ENCODE measurements at places on chromosomes 5 and 9.

GRCh38 chr9:110015759-110016158 is 192.2 kb downstream of the C9orf152 start:
- DNase-seq: peak; percentile 27

- no peak for DNase-seq
Observed at GRCh38 chr5:1999794-2000193, 117.1 kb upstream of the IRX4 start.

DNA sequence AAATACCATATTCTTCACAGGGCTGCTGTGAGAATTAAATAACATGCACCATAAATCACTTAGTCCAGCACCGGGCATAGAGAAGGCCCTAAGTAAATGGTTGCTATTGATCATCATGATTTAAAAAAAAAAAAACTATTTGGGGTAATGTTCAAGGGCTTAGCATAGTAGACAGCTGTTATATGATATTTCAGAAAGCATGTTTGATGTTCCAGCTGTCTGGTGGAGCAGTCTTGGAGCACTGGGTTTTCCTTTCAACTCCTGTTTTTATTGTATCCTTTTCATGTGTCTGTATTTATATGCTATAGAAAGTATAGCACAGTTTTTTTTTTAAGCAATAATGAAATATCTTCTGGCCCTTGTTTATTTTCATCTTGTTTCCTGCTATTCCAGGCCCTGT is 28.0 kb upstream of the TOMM5 start:
- DNase-seq: no peak

- no peak for DNase-seq
Observed at GRCh38 chr9:121272401-121272948, 4.5 kb downstream of the GSN start.

- DNase-seq: no peak
Observed at GRCh38 chr5:33621514-33621913, 180.7 kb downstream of the TARS1 start.

- DNase-seq: no peak
Observed at GRCh38 chr5:37850226-37850865, 10.5 kb upstream of the GDNF start.

DNA sequence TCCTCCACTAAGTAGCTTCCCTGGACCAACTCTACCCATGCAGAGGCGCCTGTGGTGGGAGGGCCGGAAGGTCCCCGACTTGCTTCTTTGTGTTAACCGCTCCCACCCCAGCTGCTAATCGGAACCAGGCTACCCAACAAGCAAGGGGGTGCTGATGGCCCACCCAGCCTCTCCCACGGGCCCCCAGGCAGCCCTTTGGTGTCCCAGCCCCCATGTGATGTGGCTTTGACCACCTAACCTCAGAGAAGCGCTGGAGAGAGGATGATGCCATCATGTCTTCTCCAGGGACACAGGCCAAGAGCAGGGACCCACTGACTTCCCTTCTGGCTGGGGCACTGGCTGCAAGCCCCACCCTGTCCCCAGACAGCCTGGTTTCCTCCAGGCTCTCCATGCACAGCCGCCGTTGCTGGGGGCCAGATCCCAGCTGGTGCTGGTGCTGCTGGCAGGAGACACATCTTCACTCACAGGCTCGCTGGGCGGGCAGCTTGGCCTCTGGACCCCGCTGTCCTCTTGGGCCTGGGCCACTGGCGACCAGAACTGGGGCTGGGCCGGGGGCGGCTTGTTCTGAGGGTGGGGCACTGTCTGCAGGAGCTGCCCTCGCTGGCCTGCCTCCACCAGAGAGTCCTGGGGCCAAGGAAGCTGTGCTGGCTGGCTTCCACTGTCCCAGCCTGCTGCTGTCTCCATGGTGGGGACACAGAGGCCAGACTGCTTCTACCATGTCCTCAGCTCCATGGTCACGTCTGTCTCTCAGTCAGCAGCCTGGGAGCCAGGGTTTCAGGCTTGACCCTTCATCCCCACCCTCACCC is 27.8 kb downstream of the LAMC3 start:
- DNase-seq: no peak

GRCh38 chr5:173196133-173196952 is 38.7 kb downstream of the NKX2-5 start:
- DNase-seq: no peak

DNA sequence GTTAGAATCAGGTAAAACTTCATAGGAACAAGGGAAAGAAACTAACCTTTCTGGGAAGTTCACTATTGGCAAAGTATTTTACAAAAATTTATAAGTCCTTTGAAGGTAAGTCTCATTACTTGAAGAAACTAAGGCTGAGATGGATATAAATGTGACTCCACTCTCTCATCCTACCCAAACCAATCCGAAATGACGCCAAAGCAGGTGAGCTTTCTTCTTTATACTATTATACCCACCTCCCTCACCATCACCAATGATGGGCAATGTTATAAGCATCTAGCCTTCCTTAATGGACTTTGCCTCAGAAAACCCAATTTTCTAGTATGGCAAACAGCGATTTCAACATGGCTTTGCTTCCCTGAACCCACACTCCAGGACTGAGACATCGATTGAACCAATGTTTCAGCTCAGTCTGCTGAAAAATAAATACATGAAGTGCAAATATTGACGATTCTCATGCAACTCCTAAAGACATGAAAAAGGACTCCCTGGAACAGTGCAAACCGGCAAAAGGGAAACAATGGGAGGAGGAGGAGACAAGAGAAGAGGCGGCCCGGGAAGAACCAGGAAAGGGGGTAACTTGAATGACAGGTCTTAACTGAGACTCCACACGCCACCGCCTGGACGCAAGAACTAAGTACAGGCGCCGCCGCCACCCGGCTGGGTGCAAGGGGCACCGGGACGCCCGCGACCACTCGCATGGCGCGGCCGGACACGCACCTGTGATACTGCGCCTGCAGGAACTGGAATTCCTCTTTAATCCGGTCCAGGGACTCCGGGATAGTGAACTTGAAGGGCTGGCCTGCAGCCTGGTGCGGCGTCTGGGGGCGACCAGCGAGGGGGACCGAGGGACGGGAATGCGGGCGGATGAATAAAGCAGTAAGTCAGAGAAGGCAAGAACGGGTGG is 2.5 kb downstream of the TLE1 start:
- peak; percentile 43 for DNase-seq

DNA sequence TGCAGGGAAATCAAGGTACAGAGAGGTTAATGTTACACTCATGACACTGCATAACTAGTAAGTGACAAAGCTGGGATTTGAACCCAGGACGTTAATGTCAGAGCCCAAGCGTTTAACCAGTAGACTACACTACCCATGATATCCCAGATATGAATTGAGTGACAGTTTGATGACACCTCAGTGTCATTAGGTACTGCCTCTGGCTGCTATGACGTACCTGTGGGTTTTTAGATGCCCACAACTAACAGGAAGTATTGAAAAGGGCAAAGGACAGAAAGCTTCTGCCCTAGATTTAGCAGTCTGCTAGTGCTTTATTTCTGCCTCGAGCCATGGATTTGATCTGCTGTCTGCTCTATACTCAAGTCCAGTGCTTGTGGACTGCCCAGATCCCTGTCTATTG is 56.2 kb downstream of the GLRA1 start:
- DNase-seq: no peak

DNA sequence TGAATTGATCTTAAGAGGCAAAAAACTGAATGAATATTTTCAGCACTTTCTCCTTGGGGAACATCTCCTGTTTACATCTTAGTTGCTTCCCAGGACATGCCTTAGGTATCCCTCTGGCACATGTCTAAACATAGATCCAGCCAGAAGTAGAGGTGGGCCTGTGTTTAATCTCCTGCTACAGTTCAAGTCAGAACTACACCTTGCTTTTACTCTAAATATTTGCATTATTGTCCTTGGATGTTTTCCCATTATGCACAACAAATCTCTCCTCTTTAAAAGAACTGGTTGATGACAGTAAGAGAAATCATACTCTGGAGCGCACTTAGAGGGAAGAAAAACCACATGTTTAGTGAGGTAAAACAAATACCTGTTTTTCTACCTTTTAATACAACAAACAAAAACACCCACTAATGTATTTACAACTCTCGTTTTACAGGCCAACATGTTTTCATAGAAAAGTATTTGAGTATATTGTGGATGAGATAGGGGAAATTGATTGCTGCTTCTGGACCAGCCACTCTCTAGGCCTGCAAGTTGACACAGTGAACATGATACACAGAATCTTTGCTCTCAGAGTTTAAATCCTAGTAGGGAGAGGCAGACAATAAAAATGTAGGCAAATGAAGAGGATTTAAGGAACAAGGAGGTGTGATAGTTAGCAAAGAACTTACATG is 32.3 kb downstream of the TNFAIP8 start:
- DNase-seq: no peak

- DNase-seq: no peak
Observed at GRCh38 chr5:4159681-4160080, 564.0 kb downstream of the IRX1 start.

DNA sequence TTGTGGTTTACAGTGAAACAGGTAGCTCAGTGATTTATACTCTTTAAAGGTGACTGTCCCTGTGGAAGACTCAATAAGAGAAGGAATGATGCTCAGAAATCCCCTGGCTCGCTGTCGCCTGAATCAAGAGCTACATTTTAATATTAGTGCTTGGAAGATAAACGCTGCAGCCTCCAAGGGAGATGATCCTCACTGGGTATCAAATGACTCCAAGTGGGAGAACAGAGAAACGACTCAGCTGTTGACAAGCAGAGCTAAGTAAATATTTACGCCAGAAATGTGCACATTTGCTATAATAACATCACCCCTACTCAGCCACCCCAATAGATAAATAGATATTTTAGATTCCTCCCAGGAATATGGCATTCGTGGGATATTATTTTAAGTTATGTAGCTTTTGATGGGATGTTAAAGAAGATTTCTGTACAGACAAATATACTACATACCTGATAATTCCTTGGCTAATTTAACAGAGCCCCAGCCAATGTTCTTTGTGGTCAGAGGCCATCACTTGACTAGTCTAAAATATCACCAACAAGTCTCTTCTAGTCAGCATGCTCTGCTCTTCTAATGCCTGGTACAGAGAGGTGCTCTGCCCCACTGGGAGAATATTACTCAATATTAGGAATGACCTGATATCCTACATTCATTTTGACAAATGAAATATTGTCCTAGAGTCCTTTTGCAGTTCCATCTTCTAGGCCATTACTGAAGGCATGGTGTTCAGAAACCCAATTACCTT is 18.3 kb upstream of the CCDC192 start:
- DNase-seq: no peak

DNA sequence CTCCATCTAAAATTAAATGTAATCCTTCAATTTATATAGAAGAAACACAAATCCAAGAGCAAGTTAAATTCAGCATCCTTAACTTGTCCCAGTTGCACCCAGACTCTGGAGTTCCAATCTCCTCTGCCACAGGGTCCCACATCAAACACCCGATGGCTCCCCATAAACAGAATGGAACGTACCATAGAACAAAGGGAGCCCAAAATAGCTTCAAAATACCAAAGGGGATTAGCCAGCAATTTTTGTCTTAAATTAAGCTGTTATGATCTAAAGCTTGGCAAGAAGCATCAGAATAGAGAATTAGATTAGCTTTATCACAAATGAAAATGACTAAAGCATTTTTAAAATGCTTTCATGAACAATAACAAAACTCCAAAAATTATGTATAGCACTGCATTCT is 112.8 kb downstream of the FANCC start:
- DNase-seq: no peak

GRCh38 chr5:176810081-176810597 is at the start of gene UNC5A:
TSS of gene UNC5A (plus strand) at chr5:176810559. CDS start at chr5:176810751, 192 bp downstream.
- DNase-seq: no peak

- no peak for DNase-seq
Observed at GRCh38 chr5:98128271-98128670, 645.2 kb upstream of the RGMB start.

- no peak for DNase-seq
Observed at GRCh38 chr9:120668399-120668798, 45.9 kb downstream of the MEGF9 start.

DNA sequence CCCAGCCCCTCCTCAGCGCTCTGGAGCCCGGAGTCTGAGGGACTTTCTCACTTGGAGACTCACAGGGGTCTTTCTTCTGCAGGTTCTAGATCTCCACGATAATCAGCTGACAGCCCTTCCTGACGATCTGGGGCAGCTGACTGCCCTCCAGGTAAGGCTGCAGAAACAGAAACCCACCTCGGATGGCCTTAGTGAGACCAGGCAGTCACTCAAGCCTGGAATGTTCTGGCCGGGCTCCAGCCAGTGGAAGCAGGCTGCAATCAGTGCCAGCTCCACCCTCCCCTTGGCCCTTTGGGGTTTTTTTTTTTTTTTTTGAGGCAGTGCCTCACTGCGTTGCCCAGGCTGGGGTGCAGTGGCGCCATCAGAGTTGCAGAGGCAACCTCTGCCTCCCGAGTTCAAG is 7.6 kb downstream of the LRSAM1 start:
- DNase-seq: no peak

- DNase-seq: no peak
Observed at GRCh38 chr9:75612205-75612604, 278.3 kb upstream of the PCSK5 start.

Data from T1000 (cell line).